ENCODE measurements at places on chromosomes 2 and 18.

GRCh38 chr2:73075477-73076373 is 4.2 kb upstream of the SFXN5 start:
- peak; percentile 35 for DNase-seq

GRCh38 chr2:221553333-221553732 is 18.8 kb downstream of the EPHA4 start:
- no peak for DNase-seq

DNA sequence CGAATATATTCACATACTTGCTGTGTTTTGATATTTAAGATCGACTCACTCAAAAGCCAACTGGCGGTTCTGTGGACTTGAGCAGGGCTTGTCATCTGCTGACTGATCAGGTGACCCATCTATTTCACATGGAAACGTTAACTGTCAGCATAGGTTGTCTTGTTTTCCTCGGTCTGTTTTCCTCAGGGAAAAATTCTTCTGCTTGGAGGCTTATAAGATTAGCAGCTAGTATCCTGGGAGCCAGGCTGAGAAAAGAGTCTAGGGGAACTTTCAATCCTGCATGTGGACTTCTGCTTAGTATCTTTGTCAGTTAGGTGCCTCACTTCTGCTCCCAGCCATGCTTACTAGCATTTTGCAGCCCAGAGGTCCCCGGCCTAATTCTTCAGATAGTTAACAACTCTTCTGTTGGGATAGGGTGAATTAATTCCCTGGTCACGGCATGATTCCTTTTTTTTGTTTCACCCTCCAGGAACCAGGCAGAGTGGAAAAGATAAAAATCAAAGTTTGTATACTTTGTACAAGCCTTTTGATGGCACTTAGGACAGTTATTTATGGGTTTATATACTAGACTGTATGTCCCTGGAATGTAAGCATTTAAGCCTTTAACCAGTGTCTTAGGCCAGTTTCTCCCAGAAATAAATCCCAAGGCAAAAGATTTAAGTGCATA is 226.0 kb downstream of the GULP1 start:
- no peak for DNase-seq

DNA sequence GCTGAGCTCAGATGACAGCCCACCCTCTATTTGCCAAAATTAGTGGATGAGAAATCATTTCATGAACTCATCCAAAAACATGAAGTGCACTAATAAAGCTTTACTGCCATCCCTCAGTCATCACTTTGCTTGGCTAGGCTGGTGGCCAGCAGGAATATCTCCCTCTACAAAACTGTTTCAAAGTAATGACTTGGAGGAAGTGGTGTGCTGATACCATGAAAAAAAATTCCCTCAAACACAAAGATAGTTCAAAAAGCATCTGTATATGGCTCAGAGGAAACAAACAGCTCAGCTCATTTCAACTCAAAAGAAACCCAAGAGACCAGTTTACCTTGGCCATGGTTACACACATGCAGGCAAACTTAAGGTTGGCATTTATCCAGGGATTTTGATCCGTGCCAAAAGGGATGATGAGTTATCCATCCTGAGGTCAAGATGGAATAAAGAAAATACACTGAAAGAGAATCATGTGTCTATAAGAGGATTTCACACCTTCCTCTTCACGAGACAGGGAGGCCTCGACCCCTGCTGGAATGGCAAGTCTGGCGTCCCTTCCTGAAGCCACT is 18.4 kb upstream of the WIPF1 start:
- DNase-seq = no peak

- no peak for DNase-seq
Observed at GRCh38 chr2:218384975-218385374, 2.9 kb downstream of the SLC11A1 start.
